Stimulated activated CD8-positive, alpha-beta memory T cell treated with anti-CD3 and anti-CD28 coated beads, Interleukin-15, amount 100 ng/mL, for 4 hours (primary cell): ENCODE measurements at places on chromosomes 12 and 14.

DNA sequence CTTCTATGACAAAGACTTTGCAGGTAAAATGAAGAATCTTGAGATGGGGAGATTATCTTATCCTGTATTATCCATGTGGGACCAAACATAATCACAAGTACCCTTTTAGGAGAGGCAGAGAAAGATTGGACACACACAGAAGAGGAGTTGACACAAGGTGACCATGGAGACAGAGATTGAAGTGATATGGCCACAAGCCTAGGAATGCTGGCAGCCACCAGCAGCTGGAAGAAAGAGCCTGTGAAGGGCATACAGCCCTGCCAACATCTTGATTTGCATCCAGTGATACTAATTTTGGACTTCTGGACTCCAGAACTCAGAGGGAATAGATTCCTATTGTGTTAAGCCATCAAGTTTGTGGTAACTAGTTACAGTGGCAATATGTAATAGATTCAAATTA lies 78.1 kb downstream of the RPS29 start:
- no peak for DNase-seq

DNA sequence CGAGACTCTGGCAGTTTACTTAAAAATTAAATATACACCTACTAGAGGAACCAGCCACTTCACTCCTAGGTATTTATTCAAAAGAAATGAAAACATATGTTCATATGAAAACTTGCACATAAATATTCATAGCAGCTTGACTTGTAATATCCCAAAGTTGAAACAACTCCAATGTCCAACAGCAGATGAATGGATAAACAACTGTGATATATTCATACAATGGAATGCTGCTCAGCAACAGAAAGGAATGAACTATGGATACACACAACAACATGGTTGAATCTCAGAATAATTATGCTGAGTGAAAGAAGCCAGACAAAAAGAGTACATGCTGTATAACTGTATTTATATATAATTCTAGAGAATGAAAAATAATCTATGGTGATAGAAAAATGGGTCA lies 53.4 kb upstream of the DACT1 start:
- no peak for DNase-seq

GRCh38 chr12:13534645-13535398 lies 338.3 kb downstream of the EMP1 start:
- DNase-seq, result no peak

- DNase-seq, result no peak
Observed at GRCh38 chr14:69667938-69668335, 56.5 kb downstream of the SUSD6 start.

DNA sequence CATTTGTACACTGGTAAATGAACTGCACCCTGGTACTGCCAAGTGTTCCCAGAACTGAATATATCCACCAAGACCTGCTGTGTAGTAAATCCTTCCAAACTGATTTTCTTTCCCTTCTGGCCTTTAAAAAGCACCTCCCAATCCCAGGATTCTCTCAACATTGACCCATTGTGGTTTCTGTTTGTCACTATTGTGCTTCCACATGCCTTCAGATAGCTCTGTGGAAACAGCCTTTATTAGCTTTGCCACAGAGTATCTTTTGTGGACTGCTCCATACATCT lies 949 bp upstream of the KIF21A start:
- no peak for DNase-seq

GRCh38 chr12:119292893-119293630 lies 41.5 kb upstream of the CCDC60 start:
- no peak for DNase-seq

GRCh38 chr12:96403870-96404269 lies 3.6 kb upstream of the CDK17 start:
- DNase-seq, result no peak

- DNase-seq, result no peak
Observed at GRCh38 chr12:54213079-54213478, 24.3 kb upstream of the SMUG1 start.

DNA sequence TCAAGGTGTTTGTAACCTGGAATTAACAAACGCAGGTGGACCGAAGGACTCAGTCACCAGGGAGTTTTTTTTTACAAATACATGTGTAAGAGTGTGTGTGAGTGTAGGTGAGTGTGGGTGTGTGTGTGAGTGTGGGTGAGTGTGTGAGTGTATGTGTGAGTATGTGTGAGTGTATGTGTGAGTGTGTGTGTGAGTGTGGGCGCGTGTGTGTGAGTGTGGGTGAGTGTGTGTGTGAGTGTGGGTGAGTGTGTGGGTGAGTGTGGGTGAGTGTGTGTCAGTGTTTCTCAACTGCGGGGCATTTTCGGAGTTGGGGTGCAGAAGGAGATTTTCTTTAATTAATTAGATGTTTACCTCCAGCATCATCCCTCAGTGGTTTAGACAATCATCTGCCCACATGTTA lies 1178.8 kb downstream of the VRK1 start:
- DNase-seq, result no peak

- DNase-seq, result no peak
Observed at GRCh38 chr12:116616536-116617248, 57.5 kb downstream of the MAP1LC3B2 start.

GRCh38 chr12:20628226-20628787 lies 66.8 kb upstream of the SLCO1C1 start:
- DNase-seq, result no peak
